ENCODE measurements at places on chromosomes 2 and 18.

GRCh38 chr2:121504316-121504715 lies 26.4 kb upstream of the RNU4ATAC start:
- DNase-seq, result no peak

DNA sequence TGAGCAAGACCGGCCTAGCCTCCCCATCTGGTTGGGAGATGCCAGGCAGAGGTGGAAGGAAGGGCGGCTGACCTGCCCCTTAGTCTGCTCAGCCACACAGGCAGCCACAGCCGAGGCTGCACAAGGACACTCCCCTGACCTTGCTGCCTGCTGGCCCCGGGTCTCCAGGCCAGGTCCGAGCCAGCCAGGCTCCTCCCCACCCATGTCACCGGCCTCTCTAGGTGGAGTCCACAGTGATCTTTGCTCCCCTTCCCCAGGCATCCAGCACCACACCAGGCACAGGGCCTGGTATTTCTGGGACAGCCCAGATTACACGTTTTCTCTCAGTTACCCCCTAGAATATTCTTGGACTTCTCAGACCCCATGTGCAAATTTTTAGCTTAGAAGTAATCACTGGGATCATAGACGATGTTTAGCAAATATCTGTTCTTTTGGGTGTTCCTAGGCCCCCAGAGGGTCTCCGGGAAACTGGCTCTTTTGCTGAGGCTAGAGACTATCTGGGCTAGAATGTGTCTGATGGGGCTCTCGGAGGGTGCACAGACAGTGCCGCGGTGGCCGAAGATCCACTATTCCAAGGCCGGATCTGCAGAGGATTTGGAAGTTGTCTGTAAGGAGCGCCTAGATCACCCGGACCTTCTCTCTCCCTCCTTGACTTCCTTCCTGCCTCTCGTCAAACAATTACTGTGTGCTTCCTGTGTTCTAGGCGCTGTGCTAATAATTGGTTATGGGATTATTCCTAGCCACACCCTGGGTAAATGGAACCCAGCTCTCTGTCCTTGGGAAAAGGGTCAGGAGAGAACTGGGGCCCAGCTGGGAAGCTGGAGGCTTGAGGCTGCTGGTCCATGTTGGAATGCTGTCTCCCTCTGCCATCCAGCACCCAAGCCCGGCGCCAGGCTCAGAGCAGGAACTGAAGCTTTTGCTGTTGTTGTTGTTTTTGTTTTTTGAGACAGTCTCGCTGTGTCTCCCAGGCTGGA lies 46.9 kb downstream of the ODC1 start:
- no peak for DNase-seq

GRCh38 chr2:67808112-67808511 lies 254.7 kb downstream of the C1D start:
- no peak for DNase-seq

DNA sequence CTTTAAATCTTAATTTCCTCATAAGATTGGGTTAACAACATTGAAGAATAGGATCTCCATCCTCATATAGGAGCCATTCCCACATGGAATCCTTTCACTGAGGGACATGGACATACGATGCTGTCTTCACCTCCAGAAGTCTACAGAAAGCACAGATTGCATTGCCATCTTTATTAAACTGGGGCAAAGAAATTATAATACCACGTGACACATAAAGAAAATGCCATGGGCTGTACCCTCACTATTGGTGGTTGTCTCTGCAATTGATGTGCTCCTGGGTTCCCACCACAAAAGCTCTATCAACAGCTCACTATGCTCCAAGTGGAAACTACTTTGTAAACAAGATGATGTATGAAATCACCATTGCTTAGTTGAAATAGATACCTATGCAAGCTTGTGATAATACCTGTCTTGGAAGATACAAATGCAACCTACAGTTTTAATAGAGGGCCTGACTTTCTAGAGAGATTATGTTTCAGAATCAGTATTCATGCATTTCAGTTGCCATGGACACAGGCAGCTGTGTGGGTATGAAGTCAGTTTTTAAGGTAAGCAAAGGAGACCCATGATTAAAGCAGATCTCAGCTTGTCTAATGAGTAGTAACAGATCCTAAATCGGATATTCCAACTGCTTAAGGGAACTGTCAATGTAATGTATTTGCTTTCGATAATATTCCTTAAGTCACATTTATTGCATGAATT lies 337.0 kb downstream of the RAD51AP2 start:
- no peak for DNase-seq

DNA sequence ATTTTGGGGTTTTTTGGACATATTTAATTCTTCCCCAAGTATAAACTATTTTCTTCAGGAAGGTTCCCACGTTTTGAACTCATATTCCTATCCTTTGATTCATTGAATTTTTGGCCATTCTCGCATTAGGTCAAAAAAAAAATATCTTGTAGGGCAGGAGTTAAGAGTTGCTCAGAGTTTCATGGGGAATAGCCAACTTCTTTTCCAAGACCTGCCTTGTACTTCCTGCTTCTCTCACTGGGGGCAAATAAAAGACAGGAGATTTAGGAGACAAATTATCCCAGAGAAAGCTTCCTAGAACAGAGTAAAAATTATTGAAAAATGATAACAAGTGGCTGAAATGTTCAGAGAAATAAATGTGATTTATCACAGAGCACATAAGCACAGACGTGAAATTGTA lies 55.2 kb upstream of the BCL11A start:
- DNase-seq, result no peak

DNA sequence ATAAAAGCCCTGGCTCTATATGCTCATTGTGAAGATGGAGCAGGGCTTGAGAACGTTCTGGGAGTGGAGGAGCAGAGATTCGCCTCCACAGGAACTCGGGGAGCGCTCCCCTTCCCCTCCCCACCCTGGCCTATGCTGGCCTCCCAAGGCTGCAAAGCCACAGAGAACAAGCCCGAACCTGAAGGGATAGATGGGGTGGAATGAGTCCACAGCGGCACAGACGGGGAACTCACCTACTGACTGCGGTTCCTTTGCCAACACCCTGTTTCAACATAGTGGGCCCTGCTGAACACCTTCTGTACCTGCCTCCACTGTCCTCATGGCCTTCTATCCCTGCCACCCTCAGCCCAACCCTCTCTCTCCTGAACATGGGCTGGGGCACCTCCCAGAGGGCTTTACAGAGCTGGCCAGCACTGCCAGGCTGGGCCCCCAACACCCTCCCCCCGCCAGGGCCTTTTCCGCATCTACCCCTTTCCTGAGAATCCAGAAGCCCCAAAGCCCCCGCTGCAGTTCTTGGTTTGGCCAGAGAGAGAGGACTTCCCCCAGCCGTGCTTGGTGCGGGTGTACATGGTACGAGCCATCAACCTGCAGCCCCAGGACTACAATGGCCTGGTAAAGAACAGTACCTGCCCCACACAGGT lies 41.5 kb downstream of the LMAN2L start:
- DNase-seq, result no peak

DNA sequence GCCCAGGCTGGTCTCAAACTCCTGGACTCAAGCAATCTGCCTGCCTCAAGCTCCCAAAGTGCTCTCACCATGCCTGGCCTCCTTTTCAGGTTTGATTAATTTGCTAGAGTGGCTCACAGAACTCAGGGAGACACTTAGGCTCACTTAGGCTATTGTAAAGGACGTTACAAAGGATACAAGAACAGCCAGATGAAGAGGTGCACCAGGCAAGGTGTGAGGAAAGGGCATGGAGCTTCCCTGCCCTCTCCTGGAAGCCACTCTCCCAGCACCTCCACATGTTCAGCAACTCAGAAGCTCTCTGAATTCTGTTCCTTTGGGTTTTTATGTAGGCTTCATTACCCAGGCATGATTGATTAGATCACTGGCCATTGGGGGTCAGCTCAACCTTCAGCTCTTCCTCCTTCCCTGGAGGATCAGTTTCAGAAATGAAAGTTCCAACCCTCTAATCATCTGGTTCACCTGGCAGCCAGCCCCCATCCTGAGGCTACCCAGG lies 78.7 kb upstream of the RGPD5 start:
- no peak for DNase-seq

DNA sequence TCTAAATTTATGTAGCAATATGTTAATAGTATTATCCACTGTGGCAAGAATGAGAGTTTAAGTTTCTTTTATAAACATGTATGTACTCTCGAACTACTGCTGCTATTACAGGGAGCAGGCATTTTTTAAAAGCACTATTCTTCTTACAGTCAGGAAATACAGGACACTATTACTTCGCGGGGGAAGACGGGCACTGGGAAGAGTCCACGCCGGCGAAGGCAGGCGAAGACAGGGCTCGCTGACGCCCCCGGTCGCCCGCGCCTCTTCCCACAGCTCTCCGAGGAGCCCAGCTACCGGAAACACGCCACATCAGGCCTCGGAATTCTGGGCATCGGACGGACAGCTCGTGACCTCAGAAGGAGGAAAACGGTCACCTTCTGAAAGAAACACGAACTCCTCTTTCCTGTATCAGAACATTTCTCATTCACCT lies 90.2 kb downstream of the FAM161A start:
- peak; percentile 81 for DNase-seq

GRCh38 chr18:58015065-58015780 lies 28.8 kb upstream of the NEDD4L start:
- no peak for DNase-seq

GRCh38 chr2:33406622-33407021 lies 69.8 kb upstream of the RASGRP3 start:
- no peak for DNase-seq

- DNase-seq, result peak; percentile 84
These were observed 30.9 kb downstream of the LONRF2 start for GRCh38 chr2:100291152-100291970.

GRCh38 chr2:71720283-71720560 lies 266.9 kb downstream of the DYSF start:
- no peak for DNase-seq

DNA sequence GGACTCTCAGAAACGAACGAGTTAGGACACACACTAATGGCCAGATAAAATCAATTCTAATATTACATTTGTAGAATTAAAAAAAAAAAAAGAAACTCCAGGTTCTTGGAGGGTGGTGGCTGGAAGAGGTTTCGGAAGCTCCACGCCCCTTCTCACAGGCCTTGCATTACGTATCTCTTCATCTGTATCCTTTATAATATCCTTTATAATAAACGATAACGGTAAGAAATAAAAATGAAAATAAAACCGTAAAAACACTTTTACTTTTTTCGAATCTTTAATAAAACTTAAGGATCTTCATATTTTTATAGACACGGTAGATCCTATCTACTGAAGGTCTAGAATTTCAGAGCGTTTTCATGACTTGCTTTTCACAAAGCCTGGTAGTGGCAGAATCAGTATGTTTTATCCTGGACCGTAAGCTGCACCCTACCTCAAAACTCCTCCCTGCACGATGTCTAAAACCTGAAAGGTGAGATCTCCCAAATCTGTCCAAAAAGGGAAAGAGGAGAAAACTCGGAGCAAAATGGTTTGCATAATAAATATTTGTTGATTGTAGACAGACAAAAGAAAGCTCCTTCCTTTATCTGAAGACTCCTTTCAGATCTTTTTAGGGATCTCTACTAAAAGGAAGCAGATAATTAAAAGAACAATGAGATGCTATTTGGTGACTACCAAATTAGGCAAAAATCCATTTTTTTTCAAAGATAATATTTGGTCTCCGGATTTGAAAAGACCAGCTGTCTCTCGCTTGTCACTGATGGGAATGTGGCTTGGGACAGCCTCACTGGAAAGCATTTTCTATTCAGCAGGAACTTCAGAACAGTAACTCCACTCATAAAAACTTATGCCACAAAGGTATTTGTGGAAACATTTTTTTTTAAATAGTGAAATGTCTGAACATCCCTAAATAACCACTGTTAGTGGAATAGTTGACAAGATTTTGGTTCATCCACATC lies 2.0 kb upstream of the CXCR4 start:
- DNase-seq, result no peak

- DNase-seq, result peak; percentile 77
These were observed at the start of gene SOCS6 for GRCh38 chr18:70288851-70289328. Gene SOCS6, plus strand, starts transcription at chr18:70289045. Its CDS starts 35,624 bp downstream, at chr18:70324669.

GRCh38 chr2:41965909-41966295 lies 81.9 kb upstream of the PKDCC start:
- no peak for DNase-seq

GRCh38 chr2:48380208-48380607 lies 149.7 kb upstream of the STON1 start:
- no peak for DNase-seq

GRCh38 chr2:181305301-181306123 lies 151.7 kb upstream of the ITGA4 start:
- peak; percentile 99 for DNase-seq

DNA sequence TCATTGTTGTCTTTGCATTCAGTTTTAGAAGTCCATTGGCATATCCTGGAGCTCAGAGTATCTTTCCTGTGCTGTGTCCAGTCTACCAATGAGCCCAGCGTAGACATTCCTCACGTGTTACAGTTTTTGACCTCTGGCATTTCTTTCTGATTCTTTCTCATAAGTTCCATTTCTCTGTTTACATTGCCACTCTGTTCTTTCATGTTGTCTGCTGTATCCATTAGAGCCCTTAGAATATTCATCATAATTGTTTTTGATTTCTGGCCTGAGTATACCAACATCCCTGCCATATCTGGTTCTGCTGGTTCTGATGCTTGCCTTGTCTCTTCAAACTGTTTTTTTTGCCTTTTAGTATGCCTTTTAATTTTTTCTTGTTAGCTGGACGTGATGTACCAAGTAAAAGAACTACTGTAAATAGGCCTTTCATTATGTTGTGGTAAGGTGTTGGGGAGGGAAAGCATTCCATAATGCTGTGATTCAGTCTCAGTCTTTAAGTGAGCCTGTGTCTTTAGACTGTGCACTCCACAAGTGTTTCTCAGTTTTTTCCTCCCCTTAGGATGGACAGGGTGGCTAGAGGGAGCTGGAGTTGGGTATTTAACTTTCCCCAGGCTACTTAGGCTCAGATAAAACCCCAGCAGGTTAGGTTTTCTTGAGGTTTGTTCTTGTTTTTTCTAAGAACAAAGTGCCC lies 35.6 kb downstream of the CEP192 start:
- DNase-seq, result no peak

DNA sequence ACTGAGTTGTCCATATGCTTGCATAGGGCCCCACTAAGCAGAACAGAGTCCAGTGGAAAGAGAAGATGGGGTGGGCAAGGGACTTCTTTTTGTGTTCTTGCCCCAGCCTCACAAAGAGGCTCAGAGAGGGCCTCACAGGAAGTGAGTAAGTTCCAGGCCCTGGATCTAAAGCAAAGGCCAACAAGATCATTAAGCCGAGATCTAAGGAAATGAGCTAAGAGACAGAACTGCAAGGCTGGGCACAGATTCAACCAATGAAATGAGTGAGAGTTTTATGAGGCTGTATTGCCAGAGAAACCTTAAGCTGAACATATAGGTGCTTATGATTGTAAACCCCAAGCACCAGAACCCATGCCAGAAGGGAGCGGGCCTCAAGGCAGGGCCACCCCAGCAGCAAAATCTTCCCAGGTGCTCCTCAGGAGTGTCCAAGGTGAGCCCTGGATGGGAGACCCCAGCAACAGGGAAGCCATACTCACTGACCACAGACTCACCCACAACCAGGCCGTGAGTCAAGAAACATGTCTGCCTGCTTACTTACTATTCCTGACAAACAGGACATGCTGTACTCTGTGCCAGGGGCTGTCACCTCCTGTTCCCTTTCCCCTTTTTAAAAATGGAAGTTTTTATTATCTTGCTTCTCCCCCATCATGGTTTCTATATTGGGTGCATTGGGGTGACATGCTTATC lies 40.2 kb downstream of the SLC14A1 start:
- DNase-seq, result peak; percentile 11

Data from Kasumi-1 (cell line).